ENCODE measurements at places on chromosomes 5 and 9. TPM values are rescaled to one million over a fixed set of nuclear protein-coding genes. Genes with fewer than 3 reads are reported as not detected.

Gene INSL4
- not detected for total RNA-seq

Gene TMC1
- total RNA-seq = not detected

Gene LPAR1
- total RNA-seq = 39.0 TPM

Gene ZNF454
- 2.0 TPM for total RNA-seq

Gene BTNL9
- total RNA-seq = 0.19 TPM

Gene PRRX2
- total RNA-seq = 11.9 TPM

Gene ANKRD18B
- not detected for total RNA-seq
